ENCODE measurements at places on chromosomes 5 and 9.

GRCh38 chr5:111386832-111387162 lies 125.5 kb downstream of the STARD4 start:
- no peak for DNase-seq

GRCh38 chr5:9712506-9712905 lies 82.4 kb upstream of the TAS2R1 start:
- no peak for DNase-seq

DNA sequence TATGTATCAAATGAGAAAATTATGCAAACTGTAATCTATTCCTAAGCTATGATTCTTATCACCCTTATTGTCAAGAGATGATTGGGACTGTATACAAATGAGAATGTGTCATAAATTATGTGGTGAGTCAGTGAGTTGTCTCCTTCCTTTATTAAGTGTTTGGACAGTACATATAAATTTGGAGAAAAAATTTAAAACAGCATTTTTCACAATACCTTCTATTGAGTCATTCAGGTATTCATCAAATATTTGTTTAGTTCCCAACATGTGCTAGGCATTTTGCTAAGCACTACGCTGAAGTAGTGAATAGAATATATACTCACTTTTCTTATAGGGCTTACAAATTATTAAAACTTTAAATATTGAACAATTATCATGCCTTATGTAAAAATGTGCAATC lies 36.3 kb upstream of the PTPRD start:
- no peak for DNase-seq

GRCh38 chr9:112754578-112754977 lies 4.0 kb downstream of the SNX30 start:
- DNase-seq, result no peak

DNA sequence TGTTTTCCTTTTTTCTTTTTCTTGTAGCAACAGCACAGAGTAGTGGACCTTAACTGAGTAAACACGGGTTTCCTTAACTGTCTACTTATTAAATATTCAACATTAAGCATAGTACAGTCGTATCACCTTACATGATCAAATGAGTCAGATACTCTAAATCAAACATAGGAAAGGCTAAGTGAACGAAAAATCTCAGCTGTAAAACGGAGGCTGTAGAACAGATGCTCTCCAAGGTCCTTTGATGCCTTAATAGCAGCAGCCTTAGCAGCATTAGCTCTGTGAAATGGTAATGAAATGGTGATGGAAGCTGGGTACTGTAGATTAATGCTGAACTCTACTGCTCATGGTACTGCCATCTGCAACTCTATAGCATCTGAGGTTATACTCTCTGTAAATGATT lies 1433.3 kb upstream of the C9orf72 start:
- no peak for DNase-seq

GRCh38 chr9:21322911-21323461 lies 12.2 kb downstream of the KLHL9 start:
- no peak for DNase-seq

DNA sequence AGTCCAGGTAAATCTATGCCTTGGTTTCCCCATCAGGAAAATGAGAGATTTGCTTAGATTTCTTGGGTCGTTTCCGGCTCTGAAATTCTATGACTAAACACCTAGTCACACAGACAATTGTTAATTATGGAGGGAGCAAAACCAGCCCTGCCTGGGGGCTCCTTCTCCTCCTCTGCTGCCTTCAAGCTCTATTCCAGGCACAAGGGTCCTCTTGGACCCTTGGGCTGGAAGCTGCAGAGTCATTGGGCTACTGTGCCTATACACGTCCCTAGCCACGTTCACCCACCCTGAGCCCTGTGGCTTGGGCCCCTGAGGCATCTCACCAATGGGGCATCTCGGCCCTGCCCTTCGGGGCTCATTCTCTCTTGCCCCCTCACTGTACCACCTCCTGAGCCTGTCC lies 73.8 kb upstream of the TBC1D2 start:
- no peak for DNase-seq

DNA sequence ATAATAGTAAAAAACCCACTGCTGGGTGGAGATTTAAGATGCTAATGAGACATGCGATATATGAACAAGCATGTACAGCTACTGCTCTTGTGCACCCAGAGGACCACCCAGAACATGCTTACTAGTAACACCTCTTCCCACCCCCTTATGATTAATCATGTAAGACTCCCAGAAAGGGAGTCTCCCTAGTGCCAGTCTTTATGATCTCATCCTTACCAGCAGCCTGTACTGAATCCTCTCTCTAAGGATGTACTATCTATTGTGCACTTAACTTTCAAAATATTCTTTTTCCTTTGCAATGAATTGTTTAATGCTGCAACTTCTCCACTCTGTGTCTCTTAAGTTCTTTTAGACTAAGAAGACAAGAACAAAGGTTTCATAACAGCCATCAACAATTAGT lies 9.1 kb upstream of the MAT2B start:
- DNase-seq, result no peak

DNA sequence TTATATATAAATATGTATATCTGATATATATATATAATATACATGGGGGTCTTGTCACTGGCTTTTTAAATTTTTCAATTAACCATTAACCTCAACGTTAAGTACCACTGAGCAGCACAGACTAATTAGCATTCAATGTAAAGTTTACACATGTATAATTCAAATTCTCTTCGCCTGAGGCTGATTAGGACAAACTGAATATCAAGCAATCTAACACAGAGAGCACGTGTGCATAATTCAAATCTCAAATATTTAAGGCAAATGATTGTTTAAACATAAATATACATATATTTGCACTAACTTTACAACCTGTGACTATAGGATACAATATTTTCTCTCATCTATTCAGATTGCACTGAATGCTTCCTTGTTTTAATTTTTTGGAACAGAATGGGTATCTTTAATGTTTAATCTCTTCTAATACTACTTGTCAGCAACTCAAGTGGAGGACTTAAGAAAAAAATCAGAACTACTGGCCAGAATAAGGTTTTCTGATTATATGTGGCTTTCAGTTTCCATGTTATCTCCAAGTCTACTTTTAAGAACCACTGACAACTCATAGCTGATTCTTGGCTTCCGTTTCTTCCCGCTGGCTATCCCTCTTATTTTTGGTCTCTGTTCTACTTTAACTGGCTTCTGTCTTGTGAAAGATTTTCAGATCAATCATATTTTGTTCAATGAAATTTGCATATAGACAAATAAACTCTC lies 204.8 kb downstream of the MLLT3 start:
- DNase-seq, result no peak

GRCh38 chr5:156043351-156043750 lies 283.6 kb upstream of the SGCD start:
- DNase-seq, result no peak

DNA sequence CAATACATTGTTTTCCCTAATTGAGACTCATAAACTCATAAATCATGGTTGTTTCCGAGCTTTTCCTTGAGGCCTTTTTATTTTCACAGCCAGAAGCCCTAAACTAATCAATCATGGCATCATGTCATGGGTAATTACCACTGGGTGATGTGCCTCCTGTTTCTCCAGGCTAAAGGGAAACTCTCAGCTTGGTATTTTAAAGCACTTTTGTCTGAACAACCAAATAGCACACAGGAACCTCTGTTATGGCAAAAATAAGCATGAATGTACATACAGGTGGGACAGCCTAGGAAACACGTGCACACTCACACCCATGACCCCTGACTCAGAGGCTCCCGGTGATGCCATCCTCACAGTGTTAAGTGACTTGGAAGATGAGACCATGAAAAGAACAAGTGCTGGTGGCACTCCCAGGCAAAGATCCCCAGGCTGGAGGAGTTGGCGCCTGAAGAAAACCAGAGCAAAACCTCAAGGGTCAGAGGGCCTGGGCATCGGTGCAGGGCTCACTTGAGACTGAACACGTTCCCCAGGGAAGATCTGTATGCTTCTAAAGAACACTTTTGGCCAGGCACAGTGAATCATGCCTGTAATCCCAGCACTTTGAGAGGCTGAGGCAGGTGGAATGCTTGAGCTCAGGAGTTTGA lies 154.3 kb downstream of the ROR2 start:
- no peak for DNase-seq

DNA sequence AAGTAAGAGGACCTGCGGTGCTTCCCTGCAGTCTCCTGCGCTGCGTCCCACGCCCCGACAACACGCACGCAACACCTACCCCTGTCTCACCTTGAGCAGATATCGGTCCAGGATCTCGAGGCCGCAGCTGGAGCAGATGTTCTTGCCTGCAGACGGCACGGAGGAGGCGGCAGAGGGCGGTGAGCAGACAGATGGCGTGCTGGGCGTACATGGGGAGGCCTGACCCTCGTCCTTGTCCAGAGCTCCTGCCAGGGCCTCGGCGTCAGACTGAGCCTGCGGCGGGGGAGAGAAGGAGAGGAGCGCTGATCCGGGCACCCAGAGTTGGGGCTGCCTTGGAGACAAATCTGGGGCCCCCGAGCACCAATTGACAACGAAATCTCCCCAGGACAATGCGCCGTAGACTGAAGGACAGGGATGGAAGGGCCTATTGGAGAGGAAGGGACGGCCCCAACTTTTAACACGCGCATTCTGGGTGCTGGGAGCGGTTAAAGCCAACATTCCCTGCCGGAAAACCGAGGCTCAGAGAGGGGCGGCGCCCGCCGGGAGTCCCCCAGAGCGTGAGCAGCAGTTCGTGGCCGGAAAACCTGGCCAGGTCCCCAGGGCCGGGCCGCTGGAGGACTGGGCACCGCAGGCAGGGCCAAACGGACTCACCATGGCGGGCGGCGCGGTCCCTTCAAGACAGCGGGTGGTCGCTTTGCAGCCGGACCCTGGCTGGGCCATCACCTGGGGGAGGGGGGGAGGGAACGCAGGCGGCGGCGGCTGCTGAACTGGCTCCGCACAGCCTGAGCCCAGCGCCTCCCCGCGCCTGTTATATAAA lies 1.8 kb downstream of the LHX6 start:
- DNase-seq, result no peak

DNA sequence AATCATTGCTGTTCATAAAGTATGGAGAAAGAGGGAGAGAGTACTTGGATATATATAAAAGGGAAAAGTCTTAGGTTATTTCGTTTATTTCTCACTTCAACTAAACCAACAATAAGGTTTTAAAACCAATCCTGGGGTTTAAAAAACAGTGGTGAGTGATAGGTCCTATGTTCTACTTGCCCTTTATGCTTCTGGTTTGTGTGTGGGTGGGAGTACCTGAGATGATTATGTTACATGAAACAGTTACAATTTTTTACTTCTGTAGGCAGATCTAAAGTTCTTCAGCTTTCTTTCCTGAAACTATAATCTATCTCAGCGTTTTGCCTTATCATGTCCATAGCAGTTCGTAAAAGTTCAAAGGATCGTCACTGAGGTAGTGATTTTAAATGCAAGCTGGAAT lies 49.2 kb downstream of the STX17 start:
- no peak for DNase-seq

- DNase-seq, result peak; percentile 2
Observed at GRCh38 chr5:137498736-137499505, at the start of gene SPOCK1. TSS of gene SPOCK1 (minus strand) at chr5:137499326.

GRCh38 chr5:151570058-151570457 lies 21.1 kb downstream of the FAT2 start:
- DNase-seq, result no peak

GRCh38 chr9:121947775-121948174 lies 145.3 kb downstream of the TTLL11 start:
- no peak for DNase-seq

DNA sequence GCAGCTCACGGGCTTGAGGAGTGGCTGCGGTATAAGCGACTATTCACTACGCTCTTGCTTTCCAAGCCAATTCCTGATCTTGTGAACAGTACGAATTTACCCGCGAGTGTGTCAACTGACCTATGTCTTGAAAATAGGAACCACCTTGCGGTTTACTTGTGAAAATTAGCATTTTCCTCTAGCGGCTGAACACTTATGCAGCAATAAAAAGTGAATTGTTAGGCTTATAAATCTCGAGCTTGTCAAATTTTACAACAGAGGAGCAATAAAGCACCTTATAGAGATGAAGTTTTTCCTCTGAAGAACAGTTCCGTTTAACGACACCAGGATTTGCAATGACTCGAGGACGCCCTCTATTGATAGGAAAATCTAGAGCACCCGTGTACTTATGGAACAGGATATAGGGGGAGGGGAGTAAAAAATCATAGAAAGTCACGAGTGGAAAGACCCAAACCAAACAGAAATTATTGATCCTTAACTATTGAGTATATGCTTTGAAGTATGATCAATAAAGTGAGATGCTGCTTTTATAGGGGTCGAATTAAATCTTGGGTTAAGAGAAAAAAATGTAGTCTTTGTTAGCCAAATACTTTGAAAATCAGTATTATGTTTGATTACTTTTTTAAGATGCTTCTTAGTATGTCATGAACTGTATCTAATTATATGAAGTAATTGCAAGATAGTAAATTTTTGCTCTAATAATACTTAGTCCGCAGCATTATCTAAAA lies 1.9 kb upstream of the RGMB start:
- peak; percentile 35 for DNase-seq

- DNase-seq, result no peak
Observed at GRCh38 chr9:84966876-84967830, 297.6 kb downstream of the NTRK2 start.
